CD14-positive monocyte (primary cell): ENCODE measurements at places on chromosomes 4 and X. TPM values are rescaled to one million over a fixed set of nuclear protein-coding genes. Genes with fewer than 3 reads are reported as not detected.

GRCh38 chrX:140971099-140971795, 31.1 kb upstream of the SPANXB1 start:
- H3K36me3 ChIP-seq: no peaks in the 10 kb centered on the region
- no peak overlapping the region for H3K27ac ChIP-seq
- no peaks in the 10 kb centered on the region for H3K27me3 ChIP-seq

GRCh38 chrX:68844581-68844980, 15.8 kb downstream of the EFNB1 start:
- no peak overlapping the region for H3K4me3 ChIP-seq
- no peaks in the 10 kb centered on the region for H3K27me3 ChIP-seq
- peaks cover 44% of the 10 kb centered on the region for H3K4me1 ChIP-seq
- no peak for DNase-seq
- peaks cover 3% of the 10 kb centered on the region for H3K36me3 ChIP-seq

- no peaks in the 10 kb centered on the region for H3K4me1 ChIP-seq
- H3K36me3 ChIP-seq: no peaks in the 10 kb centered on the region
- H3K27me3 ChIP-seq: no peaks in the 10 kb centered on the region
Measured at GRCh38 chr4:7180938-7181337, 11.4 kb upstream of the SORCS2 start.

The BEND2 gene
- not detected in 2 replicates for polyA plus RNA-seq

- H3K27me3 ChIP-seq: no peaks in the 10 kb centered on the region
- no peaks in the 10 kb centered on the region for H3K36me3 ChIP-seq
- no peak overlapping the region for H3K4me3 ChIP-seq
- no peaks in the 10 kb centered on the region for H3K4me1 ChIP-seq
- H3K27ac ChIP-seq: no peak overlapping the region
Measured at GRCh38 chrX:64218023-64218422, 12.4 kb downstream of the ASB12 start.

DNA sequence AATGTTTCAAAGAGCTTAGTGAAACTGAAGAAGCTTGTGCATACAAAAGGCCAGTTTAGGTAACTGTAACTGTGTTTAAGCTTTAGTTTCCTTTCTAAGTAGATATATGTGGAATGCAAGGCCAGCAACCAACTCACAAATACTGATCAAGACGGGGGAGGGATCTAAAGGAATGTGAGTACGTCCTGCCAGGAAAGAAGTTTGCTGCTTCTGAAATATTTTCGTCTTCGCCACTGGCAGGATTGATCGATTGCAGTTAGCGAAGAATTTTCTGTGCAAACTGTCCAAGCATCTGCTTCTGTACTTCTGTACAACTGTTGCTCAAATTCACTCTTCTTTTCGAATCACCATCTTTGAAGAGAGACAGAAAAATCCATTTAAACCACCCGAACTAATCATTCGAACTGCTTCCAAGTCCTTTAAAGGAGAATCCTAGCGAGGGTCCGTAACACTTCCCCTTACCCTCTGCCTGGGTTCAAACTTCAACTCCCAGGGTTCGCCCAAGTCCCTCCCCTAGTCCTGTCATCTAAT, 373 bp upstream of the INTS6L start:
- no peaks in the 10 kb centered on the region for H3K36me3 ChIP-seq
- peak overlapping the region; percentile 95 for H3K27ac ChIP-seq
- peaks cover 23% of the 10 kb centered on the region for H3K4me1 ChIP-seq
- peak overlapping the region; percentile 71 for H3K4me3 ChIP-seq
- H3K27me3 ChIP-seq: no peaks in the 10 kb centered on the region

DNA sequence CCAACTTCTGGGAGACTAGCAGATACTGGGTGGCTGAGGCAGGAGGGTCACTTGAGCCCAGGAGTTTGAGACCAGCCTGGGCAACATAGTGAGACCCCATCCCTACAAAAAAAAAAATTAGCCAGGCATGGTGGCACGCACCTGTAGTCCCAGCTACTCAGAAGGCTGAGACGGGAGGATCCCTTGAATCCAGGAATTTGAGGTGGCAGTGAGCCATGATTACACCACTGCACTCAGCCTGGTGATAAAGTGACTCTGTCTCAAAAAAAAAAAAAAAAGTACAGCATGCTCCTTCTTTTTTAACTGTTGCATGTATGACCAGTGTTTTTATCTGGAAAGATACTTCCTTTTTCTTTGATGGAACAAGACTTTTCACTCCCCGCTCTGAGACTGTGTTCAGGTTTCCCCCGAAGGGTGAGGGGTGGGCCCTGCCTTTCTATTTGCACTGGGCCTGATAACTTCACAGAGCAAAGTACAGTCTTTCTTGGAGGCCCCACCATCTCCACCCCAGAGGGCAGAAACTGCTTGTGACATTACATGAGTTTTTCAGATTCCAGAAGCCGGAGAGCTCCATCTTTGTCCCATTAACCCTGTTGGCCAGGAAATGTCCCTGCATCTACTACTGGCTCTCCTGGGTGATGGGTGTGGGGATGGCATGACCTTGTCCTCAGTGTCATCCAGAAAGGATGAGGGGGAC, 35.2 kb downstream of the NYX start:
- no peaks in the 10 kb centered on the region for H3K27me3 ChIP-seq
- H3K27ac ChIP-seq: no peak overlapping the region
- no peaks in the 10 kb centered on the region for H3K36me3 ChIP-seq
- no peaks in the 10 kb centered on the region for H3K4me1 ChIP-seq
- no peak for DNase-seq
- H3K4me3 ChIP-seq: no peak overlapping the region
